Right cardiac atrium (tissue), 5 donors: ENCODE measurements at places on chromosomes 12 and 14. TPM values are rescaled to one million over a fixed set of nuclear protein-coding genes. Genes with fewer than 3 reads are reported as not detected.

SIX6 gene
- not detected for total RNA-seq

ASCL1 gene
- not detected for total RNA-seq

GRCh38 chr12:39873065-39873464 lies 232.8 kb downstream of the SLC2A13 start:
- DNase-seq = no peak

YEATS4 gene
- total RNA-seq = 6.8 TPM

- DNase-seq = no peak
Observed at GRCh38 chr14:28467611-28468010, 299.0 kb upstream of the FOXG1 start.

GRCh38 chr14:68506021-68506644 lies 286.7 kb downstream of the ZFP36L1 start:
- peak; percentile 72 for DNase-seq

DNA sequence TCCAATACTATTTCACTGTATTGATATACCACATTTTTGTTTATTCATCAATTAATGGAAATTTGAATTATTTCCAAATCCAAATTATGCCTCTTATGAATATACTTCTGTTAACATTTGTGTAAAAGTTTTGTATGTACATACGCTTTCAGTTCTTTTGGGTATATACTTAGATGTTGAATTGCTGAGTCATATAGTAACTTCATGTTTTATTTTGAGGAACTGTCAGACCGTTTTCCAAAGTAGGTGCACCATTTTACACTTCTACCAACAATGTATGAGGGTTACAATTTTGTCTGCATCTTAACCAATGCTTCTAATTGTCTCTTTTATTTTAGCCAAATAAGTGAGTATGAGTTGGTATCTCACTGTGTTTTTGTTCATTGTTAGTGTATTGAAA lies 10.2 kb upstream of the CCER1 start:
- no peak for DNase-seq

DNA sequence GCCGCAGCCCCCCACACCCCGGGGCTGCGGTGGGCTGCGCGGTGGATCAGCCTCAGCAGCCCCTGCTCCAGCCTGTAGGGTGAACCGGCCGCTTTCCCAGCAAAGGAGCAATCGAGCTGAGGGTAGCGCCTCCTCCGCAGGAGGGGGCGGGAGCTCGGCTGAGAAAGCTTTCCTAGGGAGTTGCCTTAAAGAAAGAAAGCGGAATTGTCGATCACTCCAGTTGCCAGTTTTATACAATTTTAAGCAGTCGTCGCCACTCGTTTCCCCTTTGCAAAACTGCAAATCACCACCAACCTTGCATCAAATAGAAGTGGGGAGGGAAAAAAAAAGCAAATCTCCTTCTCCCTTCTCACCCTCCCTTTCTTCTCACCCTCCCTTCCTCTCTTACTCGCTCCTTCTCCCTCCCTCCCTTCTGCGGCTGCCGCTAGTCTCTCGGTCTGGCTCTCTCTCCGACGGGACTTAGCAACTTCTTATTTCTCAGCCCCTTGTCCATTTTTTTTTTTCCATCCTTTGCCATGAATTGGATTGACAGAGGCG lies at the start of gene PDE3A:
Gene PDE3A (plus strand): TSS at position 424 of the 537 bp plus-strand sequence. CDS start 748 bp downstream, outside the sequence.
- DNase-seq = peak; percentile 91
